Cardiac septum (tissue), 1 donor: ENCODE measurements at places on chromosomes 11 and 22.

- DNase-seq = no peak
These were observed at the start of gene CLMP for GRCh38 chr11:123195188-123196059. Gene CLMP (minus strand): TSS chr11:123195248. CDS start chr11:123194940, 308 bp downstream.

GRCh38 chr22:29377979-29378378 is 10.4 kb downstream of the AP1B1 start:
- DNase-seq = no peak

DNA sequence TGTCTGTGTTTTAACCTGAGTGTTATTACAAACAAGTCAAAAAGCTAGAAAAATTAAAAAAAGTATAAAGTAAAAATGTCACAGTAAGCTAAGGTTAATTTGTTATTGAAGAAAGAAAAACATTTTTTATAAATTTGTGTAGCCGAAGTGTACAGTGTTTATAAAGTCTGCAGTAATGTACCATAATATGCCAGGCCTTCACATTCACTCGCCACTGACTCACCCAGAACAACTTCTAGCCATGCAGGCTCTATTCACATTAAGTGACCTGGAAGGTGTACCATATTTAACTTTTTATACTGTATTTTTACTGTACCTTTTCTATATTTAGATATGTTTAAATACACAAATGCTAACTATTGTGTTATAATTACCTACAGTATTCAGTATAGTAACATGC is 14.7 kb upstream of the FDX1 start:
- no peak for DNase-seq

GRCh38 chr11:11409901-11410300 is 56.9 kb upstream of the CSNK2A3 start:
- no peak for DNase-seq

GRCh38 chr22:29202212-29203192 is 3.2 kb upstream of the EMID1 start:
- no peak for DNase-seq

DNA sequence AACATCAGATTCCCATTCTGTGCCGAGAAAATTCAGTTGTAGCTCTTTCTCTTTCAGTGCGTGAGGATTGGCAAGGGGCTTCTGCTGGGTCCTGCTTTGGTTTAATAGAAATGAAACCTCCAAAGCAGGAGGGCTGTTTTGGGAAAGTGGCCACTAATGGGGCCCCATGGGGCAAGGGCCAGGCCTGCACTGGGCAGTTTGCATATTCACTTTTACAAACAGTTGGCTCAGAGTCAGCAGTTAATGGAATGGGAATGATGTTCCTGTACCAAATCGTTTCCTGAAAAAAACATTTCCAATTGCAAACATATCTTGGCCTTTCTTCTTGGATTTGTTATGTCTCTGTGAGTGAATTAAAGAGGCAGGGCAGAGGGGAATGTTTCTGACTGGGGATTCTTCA is 92.1 kb downstream of the PARVA start:
- DNase-seq = no peak

GRCh38 chr11:120066738-120067437 is 71.0 kb downstream of the TRIM29 start:
- DNase-seq = no peak

DNA sequence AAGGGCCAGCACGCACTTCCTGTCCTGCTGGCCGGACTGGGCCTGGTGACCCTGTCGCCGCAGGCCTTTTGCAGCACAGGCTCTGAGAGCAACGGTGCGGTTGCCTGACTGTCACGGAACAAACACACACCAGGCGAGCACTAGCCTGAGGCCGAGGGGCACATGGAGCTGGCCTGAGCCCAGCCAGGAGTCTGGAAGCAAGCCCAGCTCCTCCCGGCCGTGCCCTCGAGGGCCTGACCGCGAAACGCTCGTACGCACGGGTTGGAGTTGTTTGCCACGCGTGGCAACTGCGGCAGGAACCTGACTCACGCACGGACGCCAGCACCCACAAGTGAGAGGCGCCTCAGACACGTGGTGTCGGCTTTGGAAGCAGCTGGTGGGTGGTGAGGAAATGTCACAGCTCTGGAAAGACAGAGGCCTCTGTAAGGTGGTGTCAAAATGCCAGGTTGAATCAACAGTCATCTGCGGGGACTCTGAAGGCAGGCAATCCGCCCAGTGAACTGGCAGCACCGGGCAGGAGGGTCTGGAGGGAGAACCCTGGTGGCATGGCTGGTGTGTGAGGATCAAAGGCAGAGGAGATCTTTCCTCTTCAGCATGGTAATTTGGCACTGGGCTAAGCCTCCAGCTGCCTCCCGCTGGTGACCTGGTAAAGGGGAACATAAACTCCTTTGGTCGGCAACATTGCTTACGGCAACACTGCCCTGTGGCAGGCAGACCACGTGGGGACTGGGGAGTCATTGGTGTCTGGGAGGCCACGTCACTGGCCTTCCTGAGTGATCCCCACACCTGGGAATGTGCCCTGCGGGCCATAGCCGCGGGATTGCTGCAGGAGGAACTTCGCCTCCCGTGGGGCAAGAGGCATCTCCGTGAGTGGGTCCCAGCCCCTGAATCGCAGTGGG is 15.3 kb upstream of the IL17REL start:
- peak; percentile 56 for DNase-seq

- DNase-seq = no peak
These were observed 31.2 kb upstream of the SNX19 start for GRCh38 chr11:130947481-130947880.

DNA sequence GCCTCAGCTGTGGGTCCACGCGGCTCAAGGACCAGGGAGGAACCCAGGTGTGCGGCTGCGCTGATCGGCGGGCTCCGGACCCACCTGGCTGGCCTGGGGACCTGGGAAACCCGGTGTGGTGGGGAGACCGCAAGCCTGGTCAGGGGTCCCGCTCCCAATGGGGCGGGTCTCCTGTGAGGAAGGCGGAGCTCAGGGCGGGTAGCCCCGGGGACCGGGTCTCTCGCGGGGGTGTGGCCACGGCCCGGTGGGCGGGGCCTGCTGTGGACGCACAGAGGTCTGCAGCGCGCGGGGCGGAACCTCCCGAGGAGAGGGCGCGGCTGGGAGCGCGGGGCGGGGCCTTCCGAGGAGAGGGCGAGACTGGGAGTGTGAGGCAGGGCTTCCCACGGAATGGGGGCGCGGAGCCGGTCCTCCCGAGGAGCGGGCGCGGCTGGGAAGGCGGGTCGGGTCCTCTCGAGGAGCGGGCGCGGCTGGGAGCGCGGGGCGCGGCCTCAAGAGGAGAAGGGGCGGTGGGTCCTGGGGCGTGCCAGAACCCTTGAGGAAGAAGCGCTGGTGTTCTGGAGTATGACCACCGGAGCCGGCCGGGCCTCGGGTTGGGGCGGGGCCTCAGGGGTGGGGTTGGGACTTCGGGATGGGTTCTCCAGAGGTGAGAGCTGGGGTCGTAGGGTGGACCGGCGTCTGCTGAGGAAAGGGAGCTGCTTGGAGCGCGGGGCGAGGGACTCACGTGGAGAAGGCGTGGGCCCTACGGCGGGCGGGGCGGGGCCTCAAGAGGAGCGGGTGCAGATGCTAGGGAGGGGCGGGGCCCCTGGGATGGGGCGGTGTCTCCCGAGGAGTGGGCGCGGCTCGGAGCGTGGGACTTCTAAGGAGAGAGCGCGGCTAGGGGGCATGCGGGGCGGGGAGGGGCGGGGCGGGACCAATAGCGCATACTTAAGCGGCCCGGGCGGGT is 20.8 kb downstream of the DGCR6L start:
- DNase-seq = peak; percentile 85
